A549 treated with AZD2906 at 1 μM for 4 hours (cell line): ENCODE measurements at places on chromosomes 5 and 9. TPM values are rescaled to one million over a fixed set of nuclear protein-coding genes. Genes with fewer than 3 reads are reported as not detected.

Gene HTR4
- not detected in 5 replicates for total RNA-seq

Gene LECT2
- not detected in 5 replicates for total RNA-seq

Gene OLFM1
- 9.1 to 10.9 TPM (median 9.8 TPM) in 5 replicates for total RNA-seq

Gene RMI1
- total RNA-seq: 12.0 to 17.6 TPM (median 13.2 TPM) in 5 replicates

Gene CAST
- 140 to 204 TPM (median 164 TPM) in 5 replicates for total RNA-seq

Gene RALGPS1
- 1.4 to 2.2 TPM (median 1.6 TPM) in 5 replicates for total RNA-seq

Gene SNCB
- 0.84 to 1.4 TPM (median 1.3 TPM) in 5 replicates for total RNA-seq

Gene PHF24
- total RNA-seq: 0.07 to 0.19 TPM (median 0.13 TPM) in 5 replicates

Gene PCDHGB5
- 1.9 to 2.5 TPM (median 2.2 TPM) in 5 replicates for total RNA-seq

Gene ADCY2
- not detected in 5 replicates for total RNA-seq

Gene NIM1K
- total RNA-seq: 0.08 to 0.50 TPM (median 0.24 TPM) in 5 replicates

Gene ACOT12
- total RNA-seq: 0.10 TPM in 1 of 5 replicates, not detected in the others

Gene SHISAL2B
- total RNA-seq: 0.15 TPM in 1 of 5 replicates, not detected in the others

Gene ZNG1F
- total RNA-seq: 15.4 to 28.1 TPM (median 23.8 TPM) in 5 replicates

Gene INSL6
- total RNA-seq: not detected in 5 replicates

Gene PCDHGA10
- total RNA-seq: 0.02 to 0.03 TPM in 2 of 5 replicates, not detected in the others

Gene PSAT1
- total RNA-seq: 144 to 174 TPM (median 161 TPM) in 5 replicates
